OCI-LY7 (cell line): ENCODE measurements at places on chromosomes 2 and 18. TPM values are rescaled to one million over a fixed set of nuclear protein-coding genes. Genes with fewer than 3 reads are reported as not detected.

- DNase-seq, result no peak
Observed at GRCh38 chr2:199847181-199847864, 3.7 kb downstream of the FTCDNL1 start.

The C2orf15 gene
- total RNA-seq, result 1.3 and 2.1 TPM in 2 replicates

DNA sequence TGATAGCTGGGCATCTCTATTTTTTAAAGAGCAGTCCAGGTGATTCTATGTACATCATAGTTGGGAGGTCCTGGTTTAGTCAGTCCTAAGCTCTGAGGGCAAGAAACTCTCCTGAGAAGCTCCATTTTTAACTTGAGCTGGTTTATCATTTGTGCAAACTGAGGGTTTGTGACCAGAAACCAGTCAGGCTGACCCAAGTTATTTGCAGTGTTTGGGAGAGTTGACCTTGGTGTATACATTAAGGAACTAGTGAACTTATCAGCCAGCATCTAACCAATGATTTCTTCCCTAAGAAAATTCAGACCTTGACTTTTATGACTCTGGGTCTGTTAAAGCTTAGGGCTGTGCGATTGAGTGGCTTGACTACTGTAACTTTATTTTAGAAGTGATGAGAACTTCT, 10.6 kb upstream of the MGAT5 start:
- no peak for DNase-seq

DNA sequence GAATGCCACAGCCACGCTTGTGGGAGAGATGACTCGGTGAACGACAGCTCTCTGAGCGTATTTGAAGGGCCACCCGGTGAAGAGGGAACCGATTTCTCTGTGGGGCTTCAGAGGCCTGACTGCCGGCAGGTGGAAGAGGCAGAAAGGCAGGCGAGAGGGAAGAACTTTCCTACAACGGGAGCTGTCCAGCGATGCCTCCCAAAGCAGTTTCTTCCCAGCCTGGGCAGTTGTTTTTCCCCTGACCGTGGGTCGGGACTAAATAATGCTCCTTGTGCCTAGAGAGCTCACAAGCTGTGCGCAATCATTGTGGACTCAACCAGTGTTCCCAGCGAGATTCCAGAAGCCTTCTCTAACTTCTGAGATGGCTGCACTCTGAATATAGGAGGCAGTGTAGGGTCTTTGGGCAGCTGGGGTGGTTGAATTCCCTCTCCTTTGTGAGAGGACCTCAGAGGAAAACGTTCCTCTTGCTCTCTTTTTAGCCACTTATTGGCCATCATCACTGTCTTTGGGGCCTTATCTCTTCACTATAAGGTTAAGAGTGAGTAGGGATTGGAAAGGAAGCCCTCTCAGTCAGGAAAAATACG, 710 bp downstream of the SEC11C start:
- no peak for DNase-seq

DNA sequence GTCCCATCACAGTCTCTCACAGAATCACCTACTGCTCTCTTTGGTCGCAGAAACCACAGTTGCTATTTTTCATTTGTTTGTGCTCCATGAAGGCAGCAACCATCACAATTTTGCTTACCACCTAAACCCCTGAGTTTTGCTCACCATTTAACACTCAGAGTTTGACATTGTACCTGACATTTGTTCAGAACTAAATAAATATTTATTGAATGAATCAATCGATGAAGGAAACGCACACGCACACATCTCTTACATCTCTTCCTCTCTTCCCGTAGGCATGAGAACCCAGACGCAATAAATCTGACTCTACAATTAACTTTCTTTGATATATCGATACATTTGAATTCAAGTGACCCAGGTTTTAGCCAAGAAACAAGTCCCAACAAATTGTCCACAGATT, 105.5 kb upstream of the RNF152 start:
- no peak for DNase-seq

DNA sequence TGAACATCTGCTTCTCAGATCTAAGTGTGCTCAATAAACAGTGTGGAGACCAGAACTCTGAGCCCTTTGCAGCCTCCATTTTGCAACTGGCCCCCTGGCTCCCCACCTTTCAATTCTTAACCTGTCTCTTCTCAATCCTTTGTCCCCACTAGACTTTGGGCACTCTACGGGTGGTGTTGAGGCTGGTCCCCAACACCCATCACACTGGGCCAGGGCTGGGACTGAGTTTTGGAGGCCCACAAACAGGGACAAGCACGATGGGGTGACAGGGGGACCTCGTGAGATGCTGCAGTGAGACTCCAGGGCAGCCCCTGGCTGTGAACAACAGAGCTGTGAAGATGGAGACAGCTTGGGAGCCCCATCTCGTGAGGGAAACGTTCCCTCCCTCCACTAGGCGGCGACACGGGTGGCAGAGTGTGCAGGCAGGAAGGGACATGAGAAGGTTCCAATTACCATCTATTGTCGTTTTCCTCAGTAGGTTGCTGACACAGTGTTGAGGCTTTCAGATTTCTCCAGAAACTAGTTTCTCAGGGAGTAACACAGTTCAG, 1.2 kb downstream of the ANKMY1 start:
- peak; percentile 72 for DNase-seq

DNA sequence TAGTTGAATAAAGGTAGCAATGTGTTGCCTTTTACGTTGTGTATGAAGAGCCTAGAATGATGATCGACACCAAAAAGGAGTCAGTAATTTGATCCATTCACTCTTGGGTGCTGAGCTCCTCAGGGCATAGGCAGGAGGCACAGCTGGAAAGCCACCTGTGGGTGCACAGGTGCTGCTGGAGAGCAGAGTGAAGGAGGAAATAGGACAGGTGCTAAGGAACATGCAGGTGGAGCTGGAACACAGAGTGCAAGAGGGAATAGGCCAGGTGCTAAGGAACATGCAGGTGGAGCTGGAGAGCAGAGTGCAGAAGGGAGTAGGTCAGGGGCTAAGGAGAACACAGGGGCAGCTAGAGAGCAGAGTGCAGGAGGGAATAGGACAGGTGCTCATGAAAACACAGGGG, 86.1 kb downstream of the SH3YL1 start:
- DNase-seq, result no peak

The GREB1 gene
- 7.3 and 8.4 TPM in 2 replicates for total RNA-seq

- DNase-seq, result no peak
Observed at GRCh38 chr2:14715600-14715999, 83.1 kb downstream of the LRATD1 start.

DNA sequence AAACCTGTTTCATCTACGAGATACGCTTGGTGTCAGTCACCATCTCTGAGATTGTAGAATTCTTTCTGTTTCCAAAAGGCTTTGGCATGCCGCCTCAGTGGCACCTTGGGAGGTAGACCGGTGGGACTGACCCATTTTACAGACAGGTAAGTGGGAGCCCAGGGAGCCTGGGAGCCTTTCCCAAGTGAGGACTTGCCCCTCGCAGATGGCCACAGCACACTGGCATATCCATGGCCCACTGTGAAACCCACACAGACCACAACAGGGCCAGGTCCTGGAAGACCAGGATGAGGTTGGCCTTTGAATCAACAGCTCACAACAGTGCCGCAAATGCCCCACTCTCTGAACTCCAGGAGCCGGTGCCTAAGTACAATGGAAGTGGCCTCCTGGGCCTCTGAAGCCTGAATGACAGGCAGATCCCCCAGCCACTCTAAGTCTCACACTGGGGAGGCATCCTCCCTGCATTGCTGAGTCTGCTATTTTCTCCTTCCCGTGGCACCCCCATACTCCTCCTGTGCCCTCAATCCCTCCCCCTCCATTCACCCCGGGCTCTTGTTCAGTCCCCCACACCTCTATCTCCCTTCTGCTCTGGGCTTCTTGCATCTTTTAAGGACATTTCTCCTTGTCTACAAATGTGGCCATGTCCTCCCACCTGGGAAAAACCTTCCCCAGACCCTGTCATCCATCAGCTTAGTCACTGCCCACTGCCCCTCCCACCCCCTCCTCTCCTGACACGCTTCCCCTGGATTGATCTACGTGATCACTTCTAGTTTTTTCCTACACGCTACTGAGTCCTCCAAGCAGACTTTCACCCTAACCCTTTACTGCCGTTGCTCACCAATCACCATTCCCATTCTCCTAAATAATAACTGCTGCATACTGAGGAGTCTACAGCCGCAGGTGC, 26.2 kb downstream of the CENPA start:
- no peak for DNase-seq

The MC2R gene
- total RNA-seq, result not detected in 2 replicates

GRCh38 chr18:21393986-21394385, 152.0 kb downstream of the GREB1L start:
- no peak for DNase-seq

GRCh38 chr18:21743166-21743832, 2.7 kb downstream of the MIB1 start:
- no peak for DNase-seq

DNA sequence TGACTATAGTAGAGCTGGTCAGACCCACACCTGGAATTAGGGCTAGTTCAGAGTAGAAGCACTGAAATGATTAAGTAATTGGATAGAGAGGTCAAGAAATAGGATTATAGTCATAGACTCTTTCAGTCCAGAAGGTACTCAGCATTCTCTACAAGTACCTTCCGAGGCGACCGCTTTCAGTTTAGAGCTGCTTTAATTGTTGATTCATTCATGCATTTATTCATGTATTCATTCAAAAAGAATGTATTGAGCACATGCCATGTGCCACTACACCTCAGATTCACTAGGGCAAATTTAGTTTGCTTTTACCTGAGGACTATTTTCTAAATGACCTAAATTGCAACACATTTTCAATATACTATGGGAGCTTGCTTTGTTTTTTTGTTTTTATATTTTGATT, 48.7 kb downstream of the CRIM1 start:
- peak; percentile 11 for DNase-seq
